ENCODE measurements at places on chromosomes 7 and 10.

DNA sequence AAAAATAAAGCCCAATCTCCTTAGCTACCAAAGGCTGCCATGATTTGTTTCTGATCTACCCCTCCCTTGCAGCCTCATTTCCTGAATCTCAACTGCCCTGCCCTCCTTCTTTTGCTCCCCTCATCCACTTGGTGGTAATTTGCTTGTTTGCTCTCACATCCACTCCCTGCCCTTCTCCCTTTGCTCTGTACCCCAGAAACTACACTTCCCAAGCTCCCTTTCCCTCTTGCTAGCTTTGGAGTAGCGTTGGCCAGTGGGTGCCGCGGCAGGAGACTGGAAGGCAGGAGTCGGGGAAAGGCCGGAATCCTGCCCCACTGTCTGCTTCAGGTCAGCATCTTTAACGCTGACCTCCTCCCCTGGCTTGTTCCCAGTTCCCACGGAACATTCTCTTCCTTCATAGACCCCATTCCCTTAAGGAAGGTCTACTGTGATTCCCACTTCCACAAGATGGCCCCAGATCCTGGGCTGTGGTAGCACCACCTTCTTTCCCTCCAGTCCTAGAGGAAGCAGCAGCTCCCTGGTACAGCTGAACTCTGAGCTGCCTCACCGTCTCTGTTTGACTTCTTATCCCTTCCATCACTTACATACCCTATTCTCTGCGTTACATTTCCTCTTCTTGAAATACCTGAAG is 79.1 kb downstream of the PIK3CG start:
- no peak for DNase-seq

DNA sequence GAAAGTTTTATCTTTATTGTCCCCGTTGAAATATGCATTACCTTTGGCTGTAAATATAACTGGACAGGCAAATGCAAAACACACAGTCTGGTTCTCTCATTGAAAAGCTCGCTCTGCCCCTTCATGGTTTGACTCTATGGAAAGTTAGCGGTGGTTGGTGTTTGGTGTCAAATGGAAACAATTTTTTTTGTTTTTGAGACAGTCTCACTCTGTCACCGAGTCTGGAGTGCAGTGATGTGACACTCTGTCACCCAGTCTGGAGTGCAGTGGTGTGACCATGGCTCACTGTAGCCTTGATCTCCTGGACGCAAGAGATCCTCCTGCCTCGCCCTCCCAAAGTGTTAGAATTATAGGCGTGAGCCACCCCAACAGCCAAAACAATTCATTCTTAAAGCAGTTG is 149.7 kb downstream of the LRRC4 start:
- no peak for DNase-seq

- no peak for DNase-seq
These were observed 551.0 kb upstream of the AUTS2 start for GRCh38 chr7:69047151-69047754.

GRCh38 chr10:88071879-88072278 is 208.5 kb downstream of the PTEN start:
- DNase-seq, result no peak

DNA sequence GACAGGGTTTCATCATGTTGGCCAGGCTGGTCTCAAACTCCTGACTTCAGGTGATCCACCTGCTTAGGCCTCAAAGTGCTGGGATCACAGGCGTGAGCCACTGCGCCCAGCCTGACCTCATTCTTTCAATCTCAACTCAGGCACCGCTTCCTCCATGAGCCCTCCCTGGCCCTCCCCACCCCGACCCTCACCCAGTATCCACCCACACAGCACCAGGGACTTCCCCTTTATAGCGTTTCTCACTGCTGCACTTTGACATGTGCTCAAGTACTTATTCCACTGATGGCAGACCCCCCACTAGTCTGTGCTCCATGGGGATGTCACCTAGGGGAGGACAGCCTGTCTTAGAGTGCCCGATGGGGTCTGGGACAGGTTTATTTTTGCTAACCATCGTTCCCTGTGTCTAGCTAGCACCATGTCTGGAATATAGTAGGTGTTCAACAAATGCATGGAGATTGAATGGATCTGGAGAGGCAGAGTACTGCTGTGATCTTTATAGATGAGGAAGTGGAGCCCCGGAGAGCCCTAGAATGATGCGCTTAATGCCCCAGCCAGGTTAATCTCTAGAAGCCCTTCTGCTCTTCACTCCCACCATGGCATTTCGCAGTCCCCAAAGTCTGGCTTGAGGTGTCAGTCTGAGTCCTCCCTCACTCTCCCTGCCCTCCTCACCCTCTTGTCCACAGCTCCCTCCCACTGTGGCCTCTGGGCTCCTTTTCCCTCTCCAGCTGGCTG is 258.8 kb downstream of the RPS24 start:
- no peak for DNase-seq

GRCh38 chr10:25982107-25982506 is 48.1 kb downstream of the MYO3A start:
- DNase-seq, result no peak

GRCh38 chr7:30159163-30159562 is 24.4 kb downstream of the MTURN start:
- no peak for DNase-seq

- DNase-seq, result no peak
These were observed 25.2 kb downstream of the YWHAG start for GRCh38 chr7:76333511-76334101.

All from NCI-H1105 (cell line).